Hematopoietic multipotent progenitor cell (in vitro differentiated cells): ENCODE measurements at places on chromosomes 7 and 10.

GRCh38 chr10:113073549-113074189 is 123.6 kb downstream of the TCF7L2 start:
- DNase-seq, result no peak

DNA sequence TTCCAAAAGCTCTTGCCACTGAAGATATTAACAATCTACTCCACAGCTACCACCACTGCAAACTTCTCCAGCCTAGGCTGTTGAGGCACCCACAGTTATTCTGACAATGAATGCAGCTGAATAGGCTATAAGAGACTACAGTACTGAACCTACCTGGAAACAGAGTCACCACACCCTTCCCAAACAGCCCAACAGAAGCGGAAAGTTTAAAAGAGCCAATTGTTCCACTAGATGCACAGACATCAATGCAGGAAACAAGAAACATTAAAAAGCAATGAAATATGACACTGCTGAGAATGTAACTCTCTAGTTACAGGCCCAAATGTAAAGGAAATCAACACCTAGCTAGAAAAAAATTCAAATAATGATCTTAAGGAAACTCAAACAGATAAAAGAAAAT is 64.5 kb upstream of the PLA2G12B start:
- no peak for DNase-seq

DNA sequence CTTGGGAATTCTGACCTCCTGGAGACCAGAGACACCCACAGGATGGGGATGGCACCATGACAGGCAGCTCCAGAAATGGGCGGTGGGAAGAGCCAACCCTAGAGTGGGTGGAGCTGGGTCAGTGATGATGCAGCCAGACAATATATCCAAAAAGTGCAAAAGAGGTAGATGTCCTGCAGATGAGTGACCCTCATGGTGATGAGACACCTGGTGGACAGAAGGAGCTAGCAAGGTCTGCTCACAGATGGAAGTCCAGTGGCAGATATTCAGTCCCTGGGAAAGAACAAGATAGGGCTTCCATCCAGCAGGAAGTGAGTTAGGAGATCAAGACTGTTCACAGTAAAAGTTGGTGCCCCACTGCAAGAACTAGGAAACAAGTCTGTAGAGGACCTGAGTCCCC is 19.2 kb upstream of the GRB10 start:
- DNase-seq, result no peak

GRCh38 chr7:143013473-143013872 is 13.5 kb downstream of the OR9A2 start:
- no peak for DNase-seq

GRCh38 chr7:154698726-154699291 is 304.1 kb downstream of the PAXIP1 start:
- DNase-seq, result no peak

GRCh38 chr7:106625678-106626301 is 35.2 kb downstream of the CCDC71L start:
- no peak for DNase-seq

GRCh38 chr10:34731213-34731612 is 83.9 kb downstream of the PARD3 start:
- DNase-seq, result no peak

DNA sequence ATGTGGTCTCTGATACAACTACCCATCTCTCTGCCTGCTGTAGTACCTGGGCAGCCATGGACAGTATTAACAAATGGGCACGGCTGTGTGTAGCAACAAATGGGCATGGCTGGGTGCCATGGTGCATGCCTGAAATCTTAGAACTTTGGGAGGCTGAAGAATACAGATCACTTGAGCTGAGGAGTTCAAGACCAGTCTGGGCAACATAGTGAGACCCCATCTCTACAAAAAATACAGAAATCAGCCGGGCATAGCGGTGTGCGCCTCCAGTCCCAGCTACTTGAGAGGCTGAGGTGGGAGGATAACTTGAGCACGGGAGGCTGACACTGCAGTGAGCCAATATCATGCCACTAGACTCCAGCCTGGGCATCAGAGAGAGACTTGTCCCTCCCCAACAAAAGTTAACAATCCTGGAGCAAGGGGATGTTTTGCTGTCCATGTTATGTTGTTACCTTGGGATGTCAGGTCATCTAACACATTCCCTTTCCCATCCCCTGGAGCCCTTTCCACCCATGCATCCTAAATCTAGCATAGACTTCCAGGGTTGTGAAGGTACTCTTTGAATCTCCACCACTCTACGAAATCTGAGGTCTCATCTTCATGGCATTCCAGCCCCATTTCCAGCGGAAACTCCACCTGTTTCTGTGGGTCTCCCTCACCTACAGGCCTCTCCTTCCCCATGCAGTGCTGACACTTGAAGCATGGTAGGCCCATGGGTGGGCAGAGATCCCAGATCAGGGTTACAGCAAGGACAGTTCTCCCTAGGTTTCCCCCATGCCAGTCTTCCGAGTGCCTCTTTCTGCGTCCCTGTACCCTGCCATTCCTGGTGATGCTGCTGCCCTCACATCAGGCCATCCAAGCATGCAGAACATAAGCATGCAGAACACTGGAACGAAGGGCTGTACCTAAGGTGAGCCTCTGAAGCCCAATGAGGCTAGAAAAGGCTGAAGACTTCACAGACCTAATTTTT is 13.1 kb downstream of the FXYD4 start:
- DNase-seq, result no peak

- no peak for DNase-seq
Observed at GRCh38 chr10:48239618-48240017, 34.9 kb downstream of the FRMPD2 start.

DNA sequence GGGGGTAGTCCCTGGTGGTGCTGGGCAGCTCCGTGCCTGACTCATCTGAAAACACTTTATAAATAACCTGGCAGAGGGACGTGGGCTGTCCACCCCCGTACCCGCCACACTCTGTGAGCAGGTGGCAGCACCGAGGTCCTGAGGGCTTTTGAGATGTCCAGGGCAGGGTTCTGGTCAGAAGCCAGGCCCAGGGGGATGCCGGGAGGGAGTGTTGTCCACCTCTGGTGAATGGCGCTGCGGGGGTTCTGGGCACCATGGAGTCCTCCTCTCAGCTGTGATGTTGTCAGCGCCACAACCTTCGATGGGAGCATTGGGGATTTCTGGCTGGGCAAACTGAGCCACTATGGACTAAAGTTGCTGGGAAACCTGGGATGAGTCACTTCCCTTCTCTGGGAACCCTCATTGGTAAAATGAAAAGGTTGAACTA is 27.4 kb upstream of the GOLGA7B start:
- DNase-seq, result no peak
